ENCODE measurements at places on chromosomes 5 and 9. TPM values are rescaled to one million over a fixed set of nuclear protein-coding genes. Genes with fewer than 3 reads are reported as not detected.

Gene ATP6V0E1
- 38.8 TPM for total RNA-seq

Gene RASEF
- total RNA-seq = not detected

Gene SLC1A1
- total RNA-seq = not detected

Gene ADGRD2
- not detected for total RNA-seq

Gene MPDZ
- total RNA-seq = not detected

Gene DIRAS2
- not detected for total RNA-seq

Gene OR1J2
- not detected for total RNA-seq

Gene LAMC3
- 0.43 TPM for total RNA-seq

Gene ABO
- not detected for total RNA-seq

Gene MEIKIN
- not detected for total RNA-seq
